ENCODE measurements at places on chromosomes 16 and 17.

DNA sequence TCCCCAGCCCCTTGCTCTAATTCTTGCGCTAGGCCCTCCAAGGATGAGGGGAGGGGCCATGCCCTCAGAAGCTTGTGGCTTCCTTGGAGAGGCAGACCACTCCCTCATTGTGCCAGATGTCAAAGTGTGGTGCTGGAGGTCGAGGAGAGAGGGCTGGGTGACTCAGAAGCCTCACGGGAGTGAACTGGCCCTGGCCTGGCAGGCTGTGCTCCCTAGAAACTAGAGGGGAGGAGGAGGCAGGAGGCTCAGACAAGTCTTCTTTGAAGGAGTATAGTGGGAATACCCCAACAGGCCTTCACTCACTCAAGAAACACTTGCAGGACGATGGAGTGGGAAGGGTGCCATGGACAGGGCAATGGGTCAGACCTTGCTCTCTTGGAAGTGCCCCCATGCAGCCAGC, 18.5 kb downstream of the ANKRD40 start:
- no peak for DNase-seq

GRCh38 chr17:21085707-21086106, 41.1 kb upstream of the DHRS7B start:
- DNase-seq, result no peak

GRCh38 chr17:35315283-35315682, 58.1 kb downstream of the SLFN11 start:
- DNase-seq, result no peak

- DNase-seq, result no peak
Measured at GRCh38 chr16:11050536-11050935, 106.2 kb downstream of the CLEC16A start.

- no peak for DNase-seq
Measured at GRCh38 chr17:31686495-31686894, 172.5 kb downstream of the COPRS start.

DNA sequence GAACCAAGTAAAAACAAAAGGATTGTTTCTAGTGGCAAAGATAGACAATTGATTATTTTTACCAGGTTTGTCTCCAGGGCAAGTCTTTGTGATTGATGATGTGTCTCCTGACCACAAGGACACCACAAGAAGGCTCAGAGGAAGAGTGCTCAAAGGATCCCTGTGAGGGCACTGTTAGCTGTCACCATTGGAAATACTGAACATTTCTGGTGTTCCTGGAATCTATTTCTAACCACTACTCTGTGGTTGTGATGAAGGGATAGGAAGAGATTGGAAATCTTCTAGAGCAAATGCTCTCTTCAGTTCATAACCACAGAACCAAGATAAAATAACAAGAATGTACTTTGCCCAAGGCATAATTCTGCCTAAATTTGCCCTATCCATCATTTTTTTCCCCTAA, 15.3 kb downstream of the RNF43 start:
- DNase-seq, result no peak

DNA sequence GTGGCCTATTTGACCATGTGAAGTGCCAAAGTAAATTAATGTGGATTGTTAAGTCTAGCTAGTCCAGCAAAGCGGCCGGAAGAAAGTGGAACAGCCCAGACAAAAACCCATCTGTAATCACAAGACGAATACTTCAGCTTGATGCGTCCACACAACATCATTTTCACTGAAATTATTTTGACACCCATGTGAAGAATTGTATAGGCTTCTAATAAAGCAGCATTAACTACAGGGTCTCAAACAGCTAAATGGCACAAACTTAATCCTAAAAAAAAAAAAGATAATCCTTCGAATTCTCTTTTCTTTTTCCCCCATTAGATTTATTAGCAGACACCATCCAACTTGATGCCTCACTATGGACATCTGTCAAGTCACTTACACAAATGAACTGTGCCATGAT, 73.8 kb downstream of the TOX3 start:
- no peak for DNase-seq

DNA sequence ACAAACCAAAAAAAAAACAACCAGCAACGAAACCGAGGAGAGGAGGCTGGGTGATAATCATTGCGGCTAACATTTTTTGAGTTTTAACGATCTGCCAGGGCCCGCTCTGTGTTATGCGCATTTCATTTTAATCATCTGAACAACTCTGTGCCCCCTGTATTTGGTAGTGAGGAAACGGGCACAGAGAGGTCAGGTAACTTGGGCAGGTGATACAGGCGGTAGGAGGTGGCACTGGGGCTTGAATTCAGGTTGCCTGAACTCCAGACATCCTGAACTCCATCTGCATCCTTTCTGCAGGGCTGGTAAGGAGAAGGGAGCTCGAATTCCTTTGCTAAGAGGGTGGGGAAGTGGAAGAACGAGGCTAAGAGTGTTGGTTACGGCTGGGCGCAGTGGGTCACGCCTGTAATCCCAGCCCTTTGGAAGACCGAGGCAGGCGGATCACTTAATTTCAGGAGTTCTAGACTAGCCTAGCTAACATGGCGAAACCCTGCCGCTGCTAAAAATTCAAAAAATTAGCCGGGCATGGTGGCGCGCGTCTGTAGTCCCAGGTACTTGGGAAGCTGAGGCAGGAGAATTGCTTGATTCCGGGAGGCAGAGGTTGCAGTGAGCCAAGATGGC, 1.1 kb downstream of the CLUAP1 start:
- DNase-seq, result no peak

GRCh38 chr16:27642756-27643155, 92.8 kb downstream of the KATNIP start:
- DNase-seq, result peak; percentile 66

DNA sequence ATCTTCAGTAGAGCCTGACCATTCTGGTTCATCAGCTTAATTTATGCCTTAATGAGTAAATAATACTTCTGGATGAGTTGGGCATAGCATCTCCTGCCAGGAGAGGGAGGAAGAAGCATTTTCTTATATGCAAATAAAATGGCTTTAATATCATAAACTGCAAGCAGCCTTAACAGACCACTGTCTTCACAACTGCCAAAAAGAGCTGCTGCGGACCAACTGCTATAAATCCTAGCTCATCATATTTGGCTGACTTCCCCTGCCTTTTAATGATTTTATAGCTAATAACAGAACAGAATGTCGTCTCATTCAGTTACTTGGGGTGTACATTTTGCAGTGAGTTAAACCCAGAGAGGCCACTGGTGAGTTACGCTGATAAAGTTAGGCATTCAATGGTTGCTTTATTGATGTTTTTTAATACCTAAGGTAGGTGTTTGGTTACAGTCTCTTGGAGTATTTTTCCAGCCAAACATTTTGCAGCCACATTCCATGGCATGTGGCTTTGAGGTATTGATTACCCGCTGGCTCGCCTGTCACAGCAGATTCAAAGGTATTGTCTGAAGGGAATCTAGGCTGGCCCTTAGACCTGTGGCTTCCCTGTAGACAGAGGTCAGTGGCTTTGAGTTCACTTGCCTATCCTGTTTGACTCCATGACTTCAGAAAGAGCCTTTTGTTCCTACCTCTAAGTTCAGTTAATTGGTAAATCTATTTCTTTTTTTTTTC, 16.4 kb downstream of the FAM20A start:
- DNase-seq, result no peak

- no peak for DNase-seq
Measured at GRCh38 chr17:17056156-17056539, 13.9 kb downstream of the MPRIP start.
